ENCODE measurements at places on chromosomes 7 and 10.

- DNase-seq, result no peak
These were observed 314.5 kb downstream of the CACNA2D1 start for GRCh38 chr7:82129091-82129490.

GRCh38 chr10:86969421-86970041 lies 1.2 kb downstream of the ADIRF start:
- DNase-seq, result no peak

- DNase-seq, result no peak
These were observed 363.3 kb downstream of the TYW1 start for GRCh38 chr7:67359900-67360299.

- DNase-seq, result no peak
These were observed 116.7 kb upstream of the TMEM106B start for GRCh38 chr7:12094365-12094921.

DNA sequence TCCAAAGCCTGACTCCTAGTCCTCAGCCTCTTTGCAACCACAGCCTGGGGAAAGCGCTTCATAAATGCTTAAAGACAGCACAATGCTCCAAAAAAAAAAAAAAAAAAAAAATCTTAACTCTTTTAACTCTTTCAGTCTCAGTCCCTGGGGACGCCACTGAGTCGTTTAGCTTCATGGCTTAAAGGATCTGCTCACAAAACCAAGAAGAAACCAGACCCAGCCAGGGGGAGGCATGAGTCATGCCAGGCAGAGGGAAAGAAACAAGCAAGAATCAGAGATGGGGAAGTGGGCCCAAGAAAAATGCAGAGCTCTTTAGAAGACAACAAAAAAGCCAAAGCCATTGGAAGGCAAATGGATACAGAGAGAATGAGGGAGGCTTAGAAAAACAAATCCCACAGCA lies 32.5 kb upstream of the DOCK1 start:
- DNase-seq, result no peak
